ENCODE measurements at places on chromosomes 5 and 9. TPM values are rescaled to one million over a fixed set of nuclear protein-coding genes. Genes with fewer than 3 reads are reported as not detected.

DNA sequence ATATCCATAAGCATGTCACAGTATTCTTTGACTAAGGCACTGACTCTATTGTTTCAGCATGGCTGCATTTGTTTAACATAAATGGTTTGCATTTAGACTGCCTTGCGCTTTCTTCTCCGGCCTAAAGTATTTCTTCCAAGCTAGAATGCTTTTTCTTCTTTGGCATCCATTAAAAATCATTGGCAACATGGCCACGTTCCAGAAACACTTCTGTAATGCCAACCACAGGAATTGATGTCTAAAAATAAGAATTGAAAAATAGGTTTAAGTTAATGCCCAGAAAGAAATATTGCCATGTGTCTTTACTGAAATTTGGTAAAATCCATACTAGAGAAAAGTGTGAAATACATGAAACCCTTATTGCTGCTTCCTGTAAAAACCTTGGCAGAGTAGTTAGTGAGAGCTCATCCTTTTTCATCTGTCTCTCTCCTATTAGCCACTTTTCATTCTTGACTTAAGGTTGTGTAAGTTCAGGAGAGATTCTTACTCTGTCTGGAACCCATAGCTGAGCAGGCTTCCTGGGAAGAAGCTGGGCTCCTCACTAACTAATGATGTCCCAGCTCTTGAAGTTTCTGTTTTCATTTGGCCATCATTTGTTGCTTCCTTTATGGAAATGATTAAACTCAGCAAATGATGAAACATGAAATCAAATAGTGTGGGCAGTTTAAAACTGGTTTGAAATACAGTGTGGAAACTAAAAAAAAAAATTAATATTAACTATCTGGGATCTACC lies 58.2 kb upstream of the RPS23 start:
- no peak for DNase-seq

- DNase-seq = no peak
These were observed 632.3 kb downstream of the CCDC171 start for GRCh38 chr9:16184964-16185646.

FAM221B gene
- not detected for total RNA-seq

PRLR gene
- 0.93 TPM for total RNA-seq

DNA sequence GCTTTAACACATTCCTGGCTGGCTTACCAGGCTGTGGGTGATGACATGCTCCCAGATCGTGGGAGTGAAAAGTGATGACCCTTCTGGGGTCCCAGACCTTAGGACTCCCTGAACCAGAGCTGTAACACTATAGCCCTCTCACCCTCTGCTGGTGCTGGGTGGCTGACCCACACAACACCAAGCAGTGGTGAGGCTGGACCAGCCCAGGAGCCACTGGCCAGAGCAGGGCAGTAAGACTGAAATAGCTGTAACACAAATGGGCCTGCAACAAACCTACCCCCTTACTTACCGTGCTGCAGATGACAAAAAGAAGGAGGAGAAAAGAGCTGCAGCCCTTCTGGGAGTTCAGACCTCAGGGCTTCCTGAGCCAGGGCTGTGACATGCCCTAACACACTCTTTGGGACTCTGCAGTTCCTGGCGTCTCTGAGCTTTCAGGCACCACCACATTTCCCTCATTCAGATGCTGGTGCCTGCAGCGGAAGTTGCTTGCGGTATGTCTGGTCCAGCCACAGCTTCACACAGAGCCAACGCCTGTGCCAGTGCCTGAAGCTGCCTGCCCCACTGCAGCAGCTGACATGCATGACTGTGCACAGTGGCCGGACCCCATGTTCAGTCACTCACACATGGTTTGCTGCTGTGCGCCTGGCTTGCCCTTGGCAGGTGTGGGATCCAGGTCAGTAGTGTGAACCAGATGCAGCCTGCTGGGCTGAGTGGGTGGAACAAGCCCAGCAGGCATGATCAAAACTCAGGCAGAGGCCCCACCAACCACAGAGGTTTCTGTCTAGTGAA lies 1247.4 kb downstream of the EFNA5 start:
- DNase-seq = no peak

- peak; percentile 95 for DNase-seq
These were observed 662.2 kb upstream of the ZNF608 start for GRCh38 chr5:125408448-125409233.

GPR151 gene
- total RNA-seq = not detected

- peak; percentile 52 for DNase-seq
These were observed 203.8 kb downstream of the SNCAIP start for GRCh38 chr5:122515709-122516431.

DNA sequence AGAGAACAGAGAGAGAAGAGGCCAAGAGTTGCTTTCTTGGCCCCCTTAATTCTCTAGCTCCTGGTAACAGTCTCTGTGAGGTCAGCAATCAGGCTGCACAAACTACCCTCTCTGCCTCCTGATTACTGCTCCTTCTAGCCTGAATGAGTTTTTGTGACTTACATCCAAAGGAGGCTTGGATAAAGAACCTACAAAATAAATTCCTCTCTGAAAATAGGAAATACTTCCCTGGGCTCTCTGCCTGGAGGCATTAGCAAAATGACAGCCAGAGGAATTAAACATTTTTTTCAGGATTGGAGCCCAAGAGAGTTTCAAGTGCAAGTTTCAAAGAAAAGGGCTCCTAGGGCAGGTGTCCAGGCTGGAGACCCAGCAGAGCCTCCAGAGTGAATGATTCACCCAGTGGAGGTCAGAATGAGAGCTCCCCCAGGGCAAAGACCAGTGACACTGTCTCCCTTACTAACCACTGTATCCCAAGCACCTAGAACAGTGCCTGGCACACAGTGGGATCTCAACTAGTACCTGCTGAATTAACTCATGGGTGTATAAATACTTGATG lies 162.5 kb downstream of the SPOCK1 start:
- no peak for DNase-seq

GRCh38 chr9:134689321-134690181 lies 47.9 kb downstream of the COL5A1 start:
- no peak for DNase-seq

GRCh38 chr9:133991964-133992779 lies at the start of gene VAV2:
Gene VAV2 (minus strand): TSS chr9:133992324. CDS start chr9:133992278, 46 bp downstream.
- DNase-seq = no peak

DNA sequence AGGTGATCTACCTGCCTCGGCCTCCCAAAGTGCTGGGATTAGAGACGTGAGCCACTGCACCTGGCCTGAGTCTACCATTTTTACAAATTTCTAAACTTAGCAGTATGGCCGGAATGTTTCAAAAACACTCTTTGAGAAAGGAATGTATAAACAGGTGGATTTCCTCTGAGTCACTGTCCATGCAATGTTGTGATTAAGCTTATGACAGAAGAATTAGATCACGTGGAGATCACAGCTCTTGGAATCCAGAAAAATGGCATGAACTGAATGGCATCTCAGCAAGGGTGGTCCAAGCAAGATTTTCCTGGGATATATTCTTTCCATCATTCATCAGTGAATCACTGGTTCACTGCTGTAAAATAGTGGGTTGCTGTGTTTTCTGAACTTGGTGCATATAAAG lies 865.0 kb downstream of the PTPRD start:
- DNase-seq = peak; percentile 43

GRCh38 chr5:96315431-96315830 lies 117.6 kb downstream of the PCSK1 start:
- no peak for DNase-seq

DNA sequence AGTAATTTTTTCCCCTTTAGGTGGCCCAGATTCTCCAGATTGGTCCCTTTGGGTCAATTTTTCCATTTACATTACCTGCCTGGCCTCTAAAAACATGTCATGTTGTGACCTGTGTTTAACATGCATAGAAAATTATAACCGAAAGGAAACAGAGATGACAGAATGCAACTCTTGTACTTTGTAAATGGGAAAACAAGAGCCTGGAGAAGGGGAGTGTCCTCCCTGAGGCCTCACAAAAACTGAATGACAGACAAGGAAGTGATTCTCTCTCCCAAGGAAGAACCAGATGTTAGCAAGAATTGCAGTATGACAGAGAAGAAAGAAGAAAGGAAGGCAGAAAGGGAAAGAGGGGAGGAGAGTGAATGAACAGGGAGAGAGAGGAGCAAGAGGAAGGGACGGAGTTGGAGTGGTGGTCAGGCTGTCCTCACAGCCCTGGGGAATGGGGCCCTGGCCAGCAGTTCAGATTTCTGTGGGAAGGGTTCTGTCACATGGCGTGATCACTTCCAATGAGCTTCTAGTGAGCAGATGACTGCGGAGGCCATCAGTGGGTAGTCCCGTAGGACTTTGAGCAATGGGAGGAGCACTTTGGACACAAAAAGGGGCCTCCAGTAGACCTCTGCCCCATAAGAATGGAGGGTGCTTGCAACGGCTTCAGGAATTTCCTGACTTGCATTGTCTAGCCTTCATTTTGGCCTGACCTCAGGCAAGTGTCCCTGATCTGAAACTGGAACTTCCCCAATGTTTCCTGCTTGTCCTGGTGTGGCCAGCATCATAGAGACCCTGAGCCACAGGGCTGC lies 31.6 kb downstream of the ABLIM3 start:
- DNase-seq = no peak

DNA sequence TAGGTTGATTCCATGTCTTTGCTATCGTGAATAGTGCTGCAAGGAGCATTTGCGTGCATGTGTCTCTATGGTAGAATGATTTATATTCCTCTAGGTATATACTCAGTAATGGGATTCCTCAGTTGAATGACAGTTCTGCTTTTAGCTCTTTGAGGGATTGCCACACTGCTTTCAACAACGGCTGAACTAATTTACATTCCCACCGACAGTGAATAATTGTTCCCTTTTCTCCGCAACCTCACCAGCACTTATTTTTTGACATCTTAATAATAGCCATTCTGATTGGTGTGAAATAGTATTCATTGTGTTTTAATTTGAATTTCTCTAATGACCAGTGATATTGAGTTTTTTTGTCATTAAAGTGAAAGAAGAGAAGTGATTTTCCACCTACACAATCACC lies 18.5 kb downstream of the IFNA5 start:
- no peak for DNase-seq

DNA sequence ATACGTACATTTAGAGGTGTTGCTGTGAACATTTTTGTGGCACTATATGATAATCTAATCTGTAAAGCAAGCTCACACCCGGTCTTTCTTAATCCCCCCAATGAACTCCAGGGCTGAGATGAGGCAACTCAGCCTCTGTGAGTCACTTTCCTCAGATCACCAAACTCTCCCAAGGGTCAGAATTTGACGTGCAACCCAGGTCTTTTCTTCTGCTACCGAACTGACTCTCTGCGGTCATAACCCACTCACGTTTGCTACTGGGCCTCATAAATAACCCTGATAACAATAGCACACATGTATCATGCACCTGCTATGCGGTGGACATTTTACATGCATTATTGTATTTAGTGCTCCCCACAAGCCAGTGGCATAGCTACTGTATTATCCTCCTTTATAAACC lies 153.1 kb downstream of the DROSHA start:
- DNase-seq = no peak

DNA sequence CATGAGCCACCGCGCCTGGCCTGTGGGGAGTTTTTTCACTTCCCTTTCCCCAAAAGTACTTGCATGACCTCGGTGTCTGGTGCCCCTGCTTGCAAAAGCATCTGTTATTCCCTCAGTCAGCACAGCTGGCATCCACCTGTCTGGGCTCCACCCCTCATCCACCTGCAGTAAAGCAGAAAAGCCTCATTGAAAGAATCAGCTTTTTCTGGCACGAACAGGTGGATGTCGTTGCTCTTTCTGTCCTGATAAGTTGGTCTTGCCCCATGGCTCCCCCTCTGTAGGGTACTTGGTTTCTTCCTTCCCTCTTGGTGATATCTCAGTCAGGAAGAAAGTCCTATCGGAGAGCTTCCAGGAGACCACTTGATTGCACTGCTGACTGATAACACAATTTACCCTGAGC lies 37.4 kb downstream of the WWC1 start:
- no peak for DNase-seq

BASP1 gene
- total RNA-seq = 273 TPM

DNA sequence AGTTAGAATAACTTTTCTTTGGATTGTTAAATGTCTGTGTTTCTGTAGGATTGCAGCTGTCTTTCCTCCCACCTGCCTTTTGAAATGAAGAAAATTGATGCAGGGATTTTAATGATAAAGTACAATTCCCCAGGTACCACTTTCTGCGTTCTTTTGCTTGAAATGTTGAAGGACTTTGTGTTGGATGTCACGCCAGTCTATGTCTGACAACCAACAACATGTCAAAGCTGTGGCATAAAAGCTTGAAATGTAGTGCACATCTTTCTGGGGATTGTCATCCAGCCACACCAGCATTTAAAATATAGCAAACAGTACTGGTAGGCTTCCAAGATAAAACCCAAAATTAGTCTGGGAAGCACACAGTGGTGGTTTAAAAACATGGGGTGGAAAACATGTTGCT lies 381.4 kb downstream of the TMEM161B start:
- DNase-seq = no peak

DNA sequence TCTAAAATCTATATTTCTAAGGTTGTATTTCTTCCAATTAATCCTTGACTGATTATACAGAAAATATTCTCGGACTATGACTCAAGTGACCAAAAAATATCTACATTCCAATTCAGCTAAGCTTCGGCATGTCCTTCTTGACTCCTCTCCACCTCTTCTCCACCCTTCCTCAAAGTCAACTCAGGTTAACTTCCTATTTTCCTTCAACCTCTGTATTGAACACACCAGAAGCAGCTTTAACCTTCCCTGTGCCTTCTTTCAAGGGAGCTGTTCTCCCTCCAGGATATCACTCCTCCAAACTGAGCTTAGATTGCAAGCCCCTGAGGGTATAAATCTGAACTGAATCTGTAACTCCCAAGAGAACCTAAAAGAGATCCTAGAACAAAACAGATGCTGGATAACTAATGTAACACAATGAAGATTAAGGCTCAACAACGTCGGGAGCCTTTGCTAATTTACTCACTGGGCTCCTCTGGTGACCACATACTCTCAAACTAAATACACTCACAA lies 1.1 kb downstream of the SLCO4C1 start:
- DNase-seq = no peak

GRCh38 chr5:164319161-164319560 lies 813.7 kb downstream of the MAT2B start:
- DNase-seq = no peak

GRCh38 chr5:149254506-149254905 lies 17.2 kb upstream of the AFAP1L1 start:
- DNase-seq = no peak

- peak; percentile 100 for DNase-seq
These were observed at the start of gene NR2F1 for GRCh38 chr5:93582677-93583438. Gene NR2F1 (plus strand): TSS chr5:93583222. CDS start chr5:93585024, 1,802 bp downstream.

GRCh38 chr9:133977421-133978201 lies 14.5 kb downstream of the VAV2 start:
- no peak for DNase-seq

DNA sequence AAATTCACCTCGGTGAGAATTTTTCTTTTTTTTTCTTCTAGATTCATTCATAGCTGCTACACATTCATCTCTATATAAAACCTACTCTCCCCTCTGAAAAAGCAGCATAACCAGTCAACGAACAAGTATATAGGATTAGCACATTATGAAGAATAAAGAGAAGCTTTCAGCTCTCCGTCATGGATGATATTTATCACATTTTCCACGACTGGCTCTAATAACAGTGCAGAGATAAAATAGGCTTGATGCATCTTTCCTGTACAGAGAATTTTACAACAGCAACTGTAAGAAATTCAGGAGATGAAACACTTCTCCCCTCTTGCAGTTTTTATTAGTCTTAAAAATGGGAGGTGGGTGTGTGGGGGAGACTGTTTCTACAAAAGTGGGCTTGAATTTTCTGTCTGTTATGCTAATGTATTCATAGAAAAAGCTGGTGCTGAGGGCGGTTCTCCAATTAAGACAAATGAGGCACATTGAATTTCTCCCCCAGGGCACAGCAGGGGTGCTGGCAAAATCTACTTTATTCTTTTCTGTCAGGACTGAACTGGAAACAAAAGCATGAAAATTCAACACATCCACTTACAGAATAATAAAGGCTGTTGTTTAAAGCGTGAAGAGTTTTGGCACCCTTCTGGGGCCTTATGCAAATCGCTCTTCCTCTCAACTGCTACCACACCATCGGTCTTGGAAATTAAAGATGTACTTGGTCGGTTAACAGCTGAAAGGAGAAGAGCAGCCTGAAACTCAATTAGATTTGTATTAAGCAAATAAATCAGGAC lies 233.9 kb upstream of the ZNF608 start:
- DNase-seq = no peak

All from astrocyte (in vitro differentiated cells and primary cell).